CD4-positive, alpha-beta T cell treated with Interleukin-17A for 1 hour (primary cell): ENCODE measurements at places on chromosomes 13 and 19.
A peak's percentile ranks its signal among the peaks of the same experiment; 100 is the strongest.

GRCh38 chr19:34319230-34319585, 45.8 kb upstream of the GPI start:
- no peak for DNase-seq

- no peak for DNase-seq
These were observed 285.7 kb downstream of the TBC1D4 start for GRCh38 chr13:75196147-75196837.

DNA sequence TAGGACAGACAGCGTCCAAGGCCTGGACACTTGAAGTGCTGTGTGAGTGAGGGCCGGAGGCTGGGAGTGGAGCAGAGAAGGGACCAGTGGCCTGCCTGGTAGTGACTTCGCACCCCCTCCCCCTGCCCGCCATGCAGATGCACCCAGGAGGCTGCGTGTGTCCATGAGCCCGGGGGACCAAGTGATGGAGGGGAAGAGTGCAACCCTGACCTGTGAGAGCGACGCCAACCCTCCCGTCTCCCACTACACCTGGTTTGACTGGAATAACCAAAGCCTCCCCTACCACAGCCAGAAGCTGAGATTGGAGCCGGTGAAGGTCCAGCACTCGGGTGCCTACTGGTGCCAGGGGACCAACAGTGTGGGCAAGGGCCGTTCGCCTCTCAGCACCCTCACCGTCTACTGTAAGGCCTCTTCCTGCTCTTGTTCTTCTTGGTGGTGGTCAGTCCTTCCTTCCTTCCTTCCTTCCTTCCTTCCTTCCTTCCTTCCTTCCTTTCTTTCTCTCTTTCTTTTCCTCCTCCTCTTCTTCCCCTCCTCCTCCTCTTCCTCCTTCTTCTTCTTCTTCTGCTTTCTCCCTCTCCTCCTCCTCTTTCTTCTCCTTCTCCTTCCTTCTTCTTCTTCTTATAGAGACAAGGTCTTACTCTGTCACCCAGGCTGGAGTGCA, 6.0 kb upstream of the FFAR1 start:
- DNase-seq, result no peak

DNA sequence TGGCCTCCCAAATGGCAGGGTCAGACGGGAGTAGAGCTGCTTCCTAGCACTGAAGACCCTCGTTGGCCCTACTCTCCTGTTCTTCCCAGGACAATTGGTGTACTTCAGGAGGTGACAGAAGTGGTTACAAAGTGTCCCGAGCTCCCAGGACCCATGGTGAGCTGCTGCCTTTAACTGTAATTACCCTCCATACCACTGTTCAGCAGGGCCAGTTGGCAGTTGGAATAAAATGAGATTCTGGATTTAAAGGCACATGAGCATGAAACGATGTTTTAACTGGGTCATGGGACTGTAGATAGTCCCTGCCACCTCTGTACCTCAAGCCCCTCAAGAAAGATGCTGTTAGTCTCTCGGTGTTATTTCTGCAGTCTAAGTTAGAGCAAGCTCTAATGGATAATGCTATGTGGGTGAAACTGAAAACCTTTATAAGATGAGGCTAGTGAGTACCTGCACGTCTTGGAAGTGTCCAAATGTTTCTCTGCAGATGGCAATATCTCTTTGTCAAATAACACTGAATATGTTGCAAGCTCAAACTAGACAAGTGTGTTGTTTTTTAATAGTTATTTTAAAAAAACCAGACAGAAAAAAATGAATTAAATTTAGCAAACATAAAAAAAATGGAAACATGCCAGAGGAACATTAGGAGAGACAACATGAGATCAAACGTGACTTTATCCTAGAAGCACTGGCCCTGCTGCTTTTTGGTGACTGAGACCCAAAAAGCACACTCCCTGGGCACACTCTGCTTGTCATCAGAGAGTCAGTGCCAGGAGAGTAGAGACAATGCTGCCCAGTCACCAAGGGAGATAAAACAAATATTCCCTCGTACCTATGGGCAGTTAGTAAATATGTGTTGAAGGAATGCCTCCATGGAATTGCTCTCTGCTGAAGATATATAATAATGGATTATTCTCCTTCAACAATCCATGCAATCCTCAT, 266.3 kb downstream of the LMO7 start:
- no peak for DNase-seq

DNA sequence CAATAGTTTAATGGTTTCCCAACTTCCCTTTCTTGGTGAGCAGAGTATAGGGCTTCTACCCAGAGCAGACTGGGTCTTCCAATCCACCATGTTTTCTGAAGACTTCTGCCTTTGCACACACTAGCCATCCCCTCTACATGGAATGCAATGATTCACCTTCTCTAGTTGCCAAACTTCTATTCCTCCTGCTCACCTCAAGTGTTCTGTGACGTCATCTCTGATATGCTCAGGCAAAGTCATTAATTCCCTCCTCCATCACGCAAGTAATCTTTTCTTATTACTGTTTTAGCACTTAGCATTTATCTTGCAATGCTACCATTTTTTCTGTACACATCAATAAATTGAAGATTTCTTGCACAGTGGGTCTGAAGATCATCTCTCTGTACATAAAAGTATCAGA, 174.2 kb downstream of the RBM26 start:
- DNase-seq, result no peak

DNA sequence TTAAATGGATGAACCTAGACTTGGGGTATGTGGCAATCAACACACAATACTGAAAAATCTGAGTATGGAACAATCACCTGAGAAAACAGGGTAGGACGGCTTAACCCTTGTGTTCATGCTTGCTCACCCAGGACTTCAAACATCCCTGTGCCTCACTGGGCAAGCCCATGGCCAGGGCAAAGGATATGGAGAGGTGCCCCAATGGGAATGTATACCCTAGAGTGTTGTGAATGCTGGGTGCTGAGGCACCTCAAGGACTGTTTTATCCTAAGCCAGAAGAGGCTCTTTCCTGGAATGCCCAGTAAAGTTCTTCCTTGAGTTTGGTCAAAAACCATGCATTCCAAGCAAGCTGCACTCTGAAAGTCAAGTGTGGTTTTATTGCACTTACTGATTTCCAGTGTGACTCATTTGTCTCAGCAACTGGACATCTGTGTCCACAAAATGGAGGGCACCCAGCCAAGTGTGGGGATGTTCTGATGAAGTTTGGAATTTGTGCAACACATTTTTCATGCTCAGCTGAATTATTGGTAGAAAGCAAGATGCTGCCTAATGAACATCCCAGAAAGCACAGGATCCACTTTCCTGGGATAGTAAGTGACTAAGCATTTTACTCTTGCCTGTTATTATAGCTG, 531.3 kb downstream of the RFC3 start:
- DNase-seq, result no peak

GRCh38 chr13:48925001-48925400, 50.7 kb upstream of the FNDC3A start:
- no peak for DNase-seq

GRCh38 chr13:111468037-111468959, 147.9 kb downstream of the TEX29 start:
- no peak for DNase-seq

- no peak for DNase-seq
These were observed 417.1 kb downstream of the OLFM4 start for GRCh38 chr13:53445686-53446085.

- no peak for DNase-seq
These were observed 75.5 kb upstream of the ADGRE5 start for GRCh38 chr19:14305706-14306105.

GRCh38 chr13:45143346-45143751, 23.0 kb downstream of the GTF2F2 start:
- DNase-seq, result no peak

DNA sequence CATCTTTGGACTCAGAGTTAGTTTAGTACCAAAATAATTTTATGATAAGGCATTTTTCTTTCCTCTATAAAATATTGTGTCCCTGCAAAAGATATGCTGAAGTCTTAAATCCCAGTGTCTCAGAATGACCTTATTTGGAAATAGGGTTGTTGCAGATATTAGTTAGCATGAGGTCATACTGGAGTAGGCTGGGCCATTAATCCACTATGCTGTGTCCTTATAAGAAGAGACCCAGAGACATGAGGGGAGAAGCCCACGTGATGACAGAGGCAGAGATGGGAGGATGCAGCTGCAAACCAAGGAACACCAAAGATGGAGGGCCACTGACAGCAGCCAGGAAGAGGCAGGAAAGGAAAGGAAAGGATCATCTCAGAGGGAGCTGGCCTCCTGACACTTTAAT, 6.4 kb downstream of the POGLUT2 start:
- no peak for DNase-seq

- no peak for DNase-seq
These were observed 6.7 kb upstream of the DIAPH3 start for GRCh38 chr13:60170414-60170813.

- DNase-seq, result no peak
These were observed 365.1 kb downstream of the DNAJC15 start for GRCh38 chr13:43388282-43389034.

DNA sequence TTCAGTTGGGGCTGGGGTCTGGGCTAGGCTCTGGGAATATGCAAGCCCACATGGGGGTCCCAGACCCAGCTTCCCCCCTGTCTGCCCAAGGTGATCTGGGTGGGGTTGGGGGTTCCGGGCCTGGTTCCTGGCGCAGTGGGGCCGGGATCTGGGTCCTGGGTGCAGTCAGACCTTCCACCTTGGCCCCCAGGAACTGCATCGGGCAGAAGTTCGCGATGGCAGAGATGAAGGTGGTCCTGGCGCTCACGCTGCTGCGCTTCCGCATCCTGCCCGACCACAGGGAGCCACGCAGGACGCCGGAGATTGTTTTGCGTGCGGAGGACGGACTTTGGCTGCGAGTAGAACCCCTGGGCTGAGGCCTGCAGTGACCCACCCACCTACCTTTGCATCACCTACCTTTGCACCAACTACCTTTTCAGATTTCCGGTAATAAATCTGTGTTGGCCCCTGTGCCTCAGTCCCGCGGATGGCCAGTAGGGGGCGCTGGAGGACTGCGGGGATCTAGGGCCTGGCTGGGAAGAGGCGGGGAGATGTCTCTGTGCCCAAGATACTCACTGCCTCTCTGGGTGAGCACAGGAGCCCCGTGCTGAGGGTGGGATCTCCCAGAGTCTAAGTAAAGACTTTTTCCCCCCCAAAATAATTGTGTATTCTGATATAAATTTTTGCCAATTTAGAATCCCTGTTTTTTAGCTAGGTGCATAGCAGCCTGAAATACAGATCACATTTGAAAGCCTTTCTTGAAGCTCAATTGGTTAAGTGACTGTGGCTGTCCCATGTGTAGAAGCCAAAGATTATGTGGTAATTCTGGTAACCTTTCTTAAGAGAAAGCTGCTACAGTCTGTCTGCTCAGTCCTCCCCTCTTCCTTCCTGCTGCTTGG, 11.5 kb upstream of the CYP4F3 start:
- peak; percentile 86 for DNase-seq

DNA sequence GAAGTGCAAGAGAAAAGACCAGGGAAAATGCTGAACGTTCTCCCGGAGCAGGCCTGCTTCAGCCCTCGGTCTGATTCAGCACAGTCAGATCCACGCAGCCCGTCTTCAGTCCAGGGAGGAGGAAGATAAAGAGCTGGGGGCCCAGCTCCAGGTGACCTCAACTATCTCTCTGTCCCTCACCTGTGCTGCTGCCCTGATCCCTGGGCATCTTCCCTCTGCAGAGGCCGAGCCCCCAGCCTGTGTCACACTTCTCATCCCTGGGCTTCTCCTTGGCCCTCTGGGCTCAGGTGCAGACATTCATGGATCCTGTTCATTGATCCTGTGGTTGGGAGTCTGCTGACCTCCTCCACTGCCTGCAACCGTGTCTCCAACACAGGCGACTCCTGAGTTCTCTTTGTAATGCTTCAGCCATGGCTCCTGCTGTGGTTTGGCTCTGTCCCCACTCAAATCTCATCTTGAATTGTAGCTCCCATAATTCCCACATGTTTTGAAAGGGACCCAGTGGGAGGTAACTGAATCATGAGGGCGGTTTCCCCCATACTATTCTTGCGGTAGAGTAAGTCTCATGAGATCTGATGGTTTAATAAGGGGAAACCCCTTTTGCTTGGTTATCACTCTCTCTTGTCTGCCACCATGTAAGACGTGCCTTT, 27.9 kb downstream of the COL4A2 start:
- DNase-seq, result no peak

- DNase-seq, result peak; percentile 62
These were observed 53.2 kb downstream of the GPR12 start for GRCh38 chr13:26707122-26708006.

GRCh38 chr19:12796146-12797071, 5.1 kb downstream of the JUNB start:
- DNase-seq, result peak; percentile 85

- DNase-seq, result peak; percentile 18
These were observed 131.8 kb downstream of the IRS2 start for GRCh38 chr13:109654341-109655205.

DNA sequence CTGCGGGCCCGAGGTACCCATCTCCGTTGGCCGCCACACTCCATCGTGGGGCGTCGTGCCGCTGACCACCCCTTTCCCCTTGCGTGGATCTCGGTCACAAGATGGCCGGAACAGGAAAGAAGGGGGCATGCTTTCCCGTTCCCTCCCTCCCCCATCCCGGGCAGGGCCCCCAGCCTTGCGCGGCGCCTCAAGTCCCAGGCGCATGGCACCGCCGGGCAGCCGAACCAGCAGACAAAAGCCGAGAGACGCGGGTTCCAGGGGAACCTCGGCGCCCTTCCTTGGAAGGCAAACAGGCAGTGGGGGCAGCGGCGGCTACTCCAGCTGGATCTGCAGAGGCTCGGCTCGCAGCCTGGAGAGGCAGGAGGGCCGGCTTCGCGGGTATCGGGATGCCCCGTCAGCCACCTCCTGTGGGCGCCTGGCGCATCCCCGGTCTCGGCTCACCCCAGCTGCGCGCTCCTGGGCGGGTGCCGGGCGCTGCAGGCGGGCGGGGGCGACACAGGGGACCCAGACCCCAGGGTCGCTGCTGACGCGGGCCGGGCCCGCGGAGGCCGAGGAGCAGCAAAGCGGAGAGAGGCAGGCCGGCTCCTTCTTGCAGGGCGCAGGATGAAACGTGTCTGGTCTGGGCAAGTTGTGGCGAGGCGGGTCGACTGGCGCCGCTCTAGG, 439 bp downstream of the DZIP1 start:
- DNase-seq, result no peak

DNA sequence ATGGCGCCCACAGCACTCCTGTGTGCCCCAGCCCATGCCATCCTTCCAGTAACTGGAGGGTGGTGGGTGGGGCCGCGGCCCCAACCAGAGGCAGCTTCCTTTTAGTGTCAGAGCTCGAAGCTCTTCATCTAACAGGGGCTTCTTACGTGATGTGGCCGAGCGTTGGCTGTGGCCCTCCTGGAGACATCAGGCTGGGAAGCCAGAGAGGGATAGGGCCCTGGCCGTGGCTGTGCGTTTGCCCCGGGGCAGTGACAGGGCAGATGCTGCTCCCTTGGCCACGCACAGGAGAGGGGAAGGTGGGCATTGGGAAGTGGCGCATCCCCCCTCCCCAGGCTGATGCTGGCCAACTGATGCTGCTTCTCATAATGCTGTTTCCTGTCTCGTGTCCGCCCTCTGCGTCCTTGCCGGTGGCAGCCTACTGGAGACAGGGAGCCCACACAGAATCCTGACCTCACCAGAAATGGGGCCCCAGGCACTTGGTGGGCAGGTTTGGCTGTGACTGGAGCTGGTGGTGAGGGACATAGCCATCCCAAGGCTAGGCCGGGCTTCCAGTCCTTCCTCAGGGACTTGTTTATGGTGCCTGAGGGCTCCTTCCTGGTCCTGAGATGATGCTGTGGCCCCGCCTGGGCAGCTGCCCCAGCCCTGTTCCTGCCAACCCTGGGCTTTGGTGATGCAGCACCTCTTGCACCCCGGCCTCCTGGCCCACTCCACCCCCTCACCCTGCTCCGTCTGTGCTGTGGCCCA, 34.3 kb downstream of the ATP4B start:
- DNase-seq, result no peak
